AG04450 (cell line): ENCODE measurements at places on chromosomes 6 and 20. TPM values are rescaled to one million over a fixed set of nuclear protein-coding genes. Genes with fewer than 3 reads are reported as not detected.

The GHRH gene
- not detected in 2 replicates for polyA plus RNA-seq

The GSS gene
- polyA plus RNA-seq, result 71.6 and 77.4 TPM in 2 replicates

The TTLL9 gene
- polyA plus RNA-seq, result not detected in 2 replicates

The LY6G6C gene
- polyA plus RNA-seq, result not detected in 2 replicates

The CGA gene
- 0.19 and 0.26 TPM in 2 replicates for polyA plus RNA-seq

The SOX4 gene
- polyA plus RNA-seq, result 29.1 and 33.5 TPM in 2 replicates

The AKAP12 gene
- polyA plus RNA-seq, result 62.0 and 73.2 TPM in 2 replicates

DNA sequence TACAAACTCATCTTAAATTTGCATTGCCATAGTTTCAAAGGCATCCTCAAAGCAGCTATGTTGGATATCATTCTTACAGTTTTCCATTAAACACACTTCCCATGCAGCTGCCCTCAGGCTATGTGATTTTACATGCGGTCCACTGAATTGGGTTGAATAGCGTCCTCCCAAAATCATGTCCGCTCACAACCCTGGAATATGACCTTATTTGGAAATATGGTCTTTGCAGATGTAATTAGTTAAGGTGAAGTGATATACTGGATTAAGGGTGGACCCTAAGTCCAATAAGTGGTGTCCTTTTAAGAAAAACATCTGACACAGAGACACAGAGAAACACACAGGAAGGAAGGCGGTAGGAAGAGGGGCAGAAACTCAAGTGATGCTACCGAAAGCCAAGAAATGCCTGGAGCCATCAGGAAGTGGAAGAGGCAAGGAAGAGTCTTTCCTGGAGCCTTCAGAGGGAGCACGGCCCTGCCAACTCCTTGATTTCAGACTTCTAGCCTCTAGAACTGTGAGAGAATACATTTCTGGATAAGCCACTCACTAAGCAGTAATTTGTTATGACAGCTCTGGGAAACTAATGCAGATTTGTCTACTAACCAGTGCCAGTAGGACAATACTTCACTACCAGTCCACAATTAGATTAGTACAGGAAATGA is 42.7 kb upstream of the NHSL1 start:
- DNase-seq, result no peak

- no peak for DNase-seq
These were observed 165.0 kb upstream of the SULF2 start for GRCh38 chr20:47950124-47950912.

DNA sequence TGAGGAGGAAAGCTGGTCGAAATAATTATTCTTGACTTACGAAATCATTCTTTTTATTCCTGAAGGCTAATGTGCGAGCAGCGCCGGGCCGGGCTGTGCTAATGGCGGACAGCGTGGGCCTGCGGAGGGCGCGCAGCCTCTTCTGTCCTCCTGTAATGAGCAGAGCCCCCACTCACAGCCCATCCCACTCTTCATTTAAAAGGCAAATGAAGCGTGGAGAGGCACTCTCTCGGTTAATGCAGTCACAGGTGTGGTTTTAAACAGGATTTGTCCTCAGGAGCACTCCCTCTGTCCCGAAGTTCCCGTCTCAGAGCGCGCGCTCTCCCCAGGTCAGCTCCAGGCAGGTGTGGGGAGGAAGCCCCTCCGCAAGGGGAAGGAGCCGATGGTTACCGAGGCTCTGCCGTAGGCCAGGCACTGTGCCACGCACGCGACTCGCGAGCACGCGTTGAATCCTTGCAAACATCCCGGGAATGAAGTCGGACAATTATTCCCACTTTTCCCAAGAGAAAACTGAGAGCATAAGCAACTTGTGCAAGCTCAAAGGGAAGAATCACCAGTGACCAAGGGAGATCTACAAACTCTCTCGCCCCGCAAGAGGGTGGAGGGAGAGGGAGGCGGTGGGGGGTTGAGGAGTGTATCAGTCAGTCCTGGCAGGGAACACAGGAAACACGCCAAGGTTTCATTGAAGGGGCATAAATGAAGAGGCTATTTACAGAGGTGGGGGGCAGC is 35.5 kb upstream of the ZFAND3 start:
- DNase-seq, result no peak

GRCh38 chr20:33506576-33506975 is 16.7 kb downstream of the CBFA2T2 start:
- no peak for DNase-seq

- DNase-seq, result no peak
These were observed 1.7 kb downstream of the HBS1L start for GRCh38 chr6:135052939-135053338.

DNA sequence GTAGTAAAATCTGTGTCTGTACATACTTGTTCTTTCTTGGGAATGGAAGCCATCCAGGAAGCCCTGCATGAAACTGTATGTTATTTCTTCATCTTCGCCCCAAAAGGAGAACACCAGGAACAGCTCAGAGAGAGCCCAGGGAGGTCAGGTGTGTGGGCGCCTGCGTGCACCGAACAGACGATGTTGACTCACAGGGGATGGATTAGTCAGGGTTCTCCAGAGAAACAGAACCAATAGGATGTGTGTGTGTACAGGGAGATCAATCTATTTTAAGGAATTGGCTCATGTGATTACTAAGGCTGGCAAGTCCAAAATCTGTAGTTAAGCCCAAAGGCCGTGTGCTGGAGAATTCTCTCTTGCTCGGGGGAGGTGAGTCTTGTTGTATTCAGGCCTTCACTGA is 45.7 kb downstream of the RNASET2 start:
- DNase-seq, result no peak

- DNase-seq, result no peak
These were observed 31.6 kb downstream of the AHI1 start for GRCh38 chr6:135465903-135466302.

DNA sequence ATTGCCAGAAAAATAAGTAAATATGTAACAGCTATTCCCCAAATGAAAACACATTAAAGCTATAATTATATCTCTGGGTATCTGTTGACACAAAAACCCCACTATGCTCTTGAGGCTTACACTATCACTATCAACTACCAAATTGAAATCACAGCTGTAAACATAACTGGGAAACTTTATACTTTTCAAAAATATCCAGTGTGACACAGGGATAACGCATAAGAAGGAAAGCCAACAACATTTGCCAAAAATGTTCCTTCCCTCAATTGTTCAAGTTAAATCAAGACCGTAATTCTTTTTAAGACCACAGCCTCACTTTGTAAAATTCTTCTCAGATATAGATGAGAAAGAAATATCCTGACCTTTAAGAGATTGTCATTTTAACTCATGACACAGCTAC is 3.1 kb downstream of the ZHX3 start:
- no peak for DNase-seq

GRCh38 chr20:2132461-2132901 is 30.9 kb downstream of the STK35 start:
- no peak for DNase-seq
